ENCODE measurements at places on chromosomes 5 and 9. TPM values are rescaled to one million over a fixed set of nuclear protein-coding genes. Genes with fewer than 3 reads are reported as not detected.

Gene SMIM33
- total RNA-seq = not detected

Gene CYLC2
- total RNA-seq = not detected

GRCh38 chr5:91111473-91112238, 271.5 kb downstream of the ARRDC3 start:
- H3K27me3 ChIP-seq = no peaks in the 10 kb centered on the region
- H3K36me3 ChIP-seq = no peaks in the 10 kb centered on the region
- peak overlapping the region; percentile 51 for H3K27ac ChIP-seq
- H3K4me3 ChIP-seq = no peak overlapping the region
- DNase-seq = no peak
- peaks cover 37% of the 10 kb centered on the region for H3K4me1 ChIP-seq

DNA sequence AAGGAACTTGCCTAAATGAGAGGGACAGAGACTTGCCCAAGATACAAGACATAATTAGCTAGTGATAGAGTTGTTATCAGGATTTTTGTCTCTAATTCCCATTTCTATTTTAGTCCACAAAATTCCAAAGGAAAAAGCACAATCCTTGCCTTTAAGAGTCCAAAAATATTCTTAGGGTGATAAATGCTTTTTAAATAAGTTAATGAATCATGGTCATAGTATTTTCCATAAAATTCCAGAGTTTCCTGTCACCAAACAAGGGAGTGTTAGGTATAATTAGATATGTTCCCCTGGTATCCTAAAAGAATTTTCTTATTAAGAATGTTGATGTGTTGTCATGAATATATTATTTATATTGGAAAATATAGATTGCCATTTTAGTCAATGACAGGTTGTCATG, 21.8 kb upstream of the CEP72 start:
- no peaks in the 10 kb centered on the region for H3K4me1 ChIP-seq
- H3K36me3 ChIP-seq = no peaks in the 10 kb centered on the region
- no peaks in the 10 kb centered on the region for H3K27me3 ChIP-seq
- no peak for DNase-seq
- H3K27ac ChIP-seq = no peak overlapping the region
- no peak overlapping the region for H3K4me3 ChIP-seq

- H3K4me3 ChIP-seq = no peak overlapping the region
- no peak overlapping the region for H3K27ac ChIP-seq
- no peaks in the 10 kb centered on the region for H3K36me3 ChIP-seq
- no peaks in the 10 kb centered on the region for H3K4me1 ChIP-seq
- DNase-seq = no peak
Measured at GRCh38 chr5:121088341-121088740, 624.2 kb downstream of the PRR16 start.

All from tibial nerve (tissue), 4 donors.